ENCODE measurements at places on chromosomes 16 and 17. TPM values are rescaled to one million over a fixed set of nuclear protein-coding genes. Genes with fewer than 3 reads are reported as not detected.

DNA sequence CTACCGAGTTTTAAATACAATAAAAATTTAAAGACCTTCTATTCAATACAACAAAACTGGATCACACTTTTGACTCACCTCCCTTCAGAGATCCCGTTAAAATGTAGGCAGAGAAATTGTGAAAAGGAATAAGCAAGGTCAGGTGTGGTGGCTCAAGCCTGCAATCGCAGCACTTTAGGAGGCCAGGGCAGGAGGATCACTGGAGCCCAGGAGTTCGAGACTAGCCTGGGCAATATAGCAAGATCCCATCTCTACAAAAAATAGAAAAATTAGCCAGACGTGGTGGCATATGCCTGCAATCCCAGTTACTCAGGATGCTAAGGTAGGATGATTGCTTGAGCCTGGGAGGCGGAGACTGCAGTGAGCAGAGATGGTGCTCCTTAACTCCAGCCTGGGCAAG lies 16.7 kb downstream of the CHST5 start:
- H3K36me3 ChIP-seq: no peaks in the 10 kb centered on the region
- H3K4me3 ChIP-seq: no peak overlapping the region
- no peak overlapping the region for H3K27ac ChIP-seq
- no peak for DNase-seq
- H3K27me3 ChIP-seq: peaks cover 4% of the 10 kb centered on the region
- peaks cover 9% of the 10 kb centered on the region for H3K4me1 ChIP-seq

GRCh38 chr17:83035722-83036121 lies 43.7 kb upstream of the METRNL start:
- H3K4me1 ChIP-seq: no peaks in the 10 kb centered on the region
- no peaks in the 10 kb centered on the region for H3K27me3 ChIP-seq
- peaks cover 38% of the 10 kb centered on the region for H3K36me3 ChIP-seq
- no peak overlapping the region for H3K4me3 ChIP-seq

GRCh38 chr16:2001035-2001434 lies 8.6 kb downstream of the ZNF598 start:
- H3K4me3 ChIP-seq: no peak overlapping the region
- no peaks in the 10 kb centered on the region for H3K27me3 ChIP-seq
- no peak for DNase-seq
- H3K27ac ChIP-seq: no peak overlapping the region

DNA sequence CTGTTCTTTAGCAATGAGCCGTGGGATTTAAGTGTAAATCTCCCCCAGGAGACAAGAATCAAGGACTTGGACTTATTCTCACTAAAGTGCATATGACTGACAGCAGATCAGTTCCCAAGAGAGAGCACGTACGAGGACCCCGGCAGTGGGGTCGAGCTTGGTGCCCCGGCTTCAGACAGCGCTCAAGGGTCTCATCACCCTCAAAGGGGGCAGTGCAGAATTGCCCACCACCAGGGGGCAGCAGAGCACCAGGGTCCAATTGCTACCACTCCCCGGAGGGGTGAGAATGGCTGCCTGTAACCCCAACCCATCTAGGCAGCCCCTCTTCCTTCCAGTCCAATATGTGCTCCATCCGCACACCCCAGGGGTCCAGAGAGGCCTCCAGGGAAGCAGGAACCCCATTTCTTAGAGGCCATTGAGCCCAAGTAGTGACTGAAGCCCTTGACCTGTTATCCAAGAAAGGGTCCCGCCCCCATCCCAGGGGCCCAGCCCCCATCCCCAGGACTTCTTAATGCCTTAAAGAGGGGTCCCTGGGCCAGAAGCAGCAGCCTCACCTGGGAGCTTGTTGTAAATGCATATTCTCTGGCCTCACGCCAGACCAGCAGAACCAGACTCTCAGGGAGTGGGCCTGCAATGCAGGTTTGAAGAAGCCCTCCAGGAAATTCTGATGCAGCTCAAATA lies 86.1 kb downstream of the ZDHHC7 start:
- H3K27me3 ChIP-seq: no peaks in the 10 kb centered on the region
- no peaks in the 10 kb centered on the region for H3K36me3 ChIP-seq
- DNase-seq: peak; percentile 74
- no peaks in the 10 kb centered on the region for H3K4me1 ChIP-seq
- H3K4me3 ChIP-seq: no peak overlapping the region

DNA sequence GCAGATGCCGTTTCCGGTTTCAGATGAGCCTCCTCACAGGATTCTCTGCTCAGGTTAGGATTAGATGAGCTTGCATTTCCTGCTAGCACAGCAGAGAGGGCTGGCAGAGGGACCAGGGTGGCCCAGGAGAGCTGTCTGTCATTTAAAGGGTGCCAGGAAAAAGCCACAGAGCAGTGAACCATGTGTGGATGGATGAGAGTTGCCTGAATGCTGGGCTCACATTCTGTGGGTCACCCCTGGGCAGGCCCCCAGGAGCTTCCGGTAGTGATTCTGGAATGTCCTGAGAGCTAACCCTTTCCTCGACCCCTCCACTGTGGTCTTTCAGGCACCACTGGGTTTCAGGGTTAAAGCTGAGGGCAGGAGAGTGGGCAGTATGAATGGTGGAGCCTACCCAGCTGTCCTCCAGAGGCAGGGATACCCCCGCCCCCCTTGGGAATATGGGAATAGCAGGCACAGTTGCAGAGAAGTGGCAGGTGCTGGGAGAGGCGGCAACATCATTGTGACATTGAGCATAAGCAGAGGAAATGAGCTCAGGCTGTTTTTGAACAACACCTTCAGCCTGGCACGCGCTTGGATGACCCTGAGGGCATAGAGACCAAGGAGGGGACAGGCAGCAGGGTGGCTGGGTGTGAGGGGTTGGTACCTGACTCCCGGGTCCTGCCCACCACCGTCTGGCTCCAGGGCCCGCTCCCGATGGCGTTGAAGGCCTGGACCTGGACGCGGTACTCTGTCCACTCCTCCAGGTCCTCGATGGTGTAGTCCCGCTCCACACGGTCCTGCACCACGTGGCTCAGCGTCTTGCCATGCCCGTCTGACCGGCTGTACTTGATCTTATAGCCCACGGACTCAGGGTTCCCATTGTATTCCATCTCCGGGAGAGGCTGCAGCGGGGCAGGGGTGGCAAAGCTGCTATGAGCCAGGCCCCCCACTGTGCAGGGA lies 83.0 kb upstream of the CDC42EP4 start:
- H3K27ac ChIP-seq: no peak overlapping the region
- no peak for DNase-seq
- no peaks in the 10 kb centered on the region for H3K27me3 ChIP-seq
- H3K4me1 ChIP-seq: no peaks in the 10 kb centered on the region
- no peak overlapping the region for H3K4me3 ChIP-seq

GRCh38 chr17:79800325-79801155 lies 3.7 kb upstream of the CBX8 start:
- H3K27ac ChIP-seq: peak overlapping the region; percentile 62
- H3K4me1 ChIP-seq: peaks cover 44% of the 10 kb centered on the region
- H3K27me3 ChIP-seq: peaks cover 60% of the 10 kb centered on the region
- H3K4me3 ChIP-seq: peak overlapping the region; percentile 25
- peaks cover 13% of the 10 kb centered on the region for H3K36me3 ChIP-seq

DNA sequence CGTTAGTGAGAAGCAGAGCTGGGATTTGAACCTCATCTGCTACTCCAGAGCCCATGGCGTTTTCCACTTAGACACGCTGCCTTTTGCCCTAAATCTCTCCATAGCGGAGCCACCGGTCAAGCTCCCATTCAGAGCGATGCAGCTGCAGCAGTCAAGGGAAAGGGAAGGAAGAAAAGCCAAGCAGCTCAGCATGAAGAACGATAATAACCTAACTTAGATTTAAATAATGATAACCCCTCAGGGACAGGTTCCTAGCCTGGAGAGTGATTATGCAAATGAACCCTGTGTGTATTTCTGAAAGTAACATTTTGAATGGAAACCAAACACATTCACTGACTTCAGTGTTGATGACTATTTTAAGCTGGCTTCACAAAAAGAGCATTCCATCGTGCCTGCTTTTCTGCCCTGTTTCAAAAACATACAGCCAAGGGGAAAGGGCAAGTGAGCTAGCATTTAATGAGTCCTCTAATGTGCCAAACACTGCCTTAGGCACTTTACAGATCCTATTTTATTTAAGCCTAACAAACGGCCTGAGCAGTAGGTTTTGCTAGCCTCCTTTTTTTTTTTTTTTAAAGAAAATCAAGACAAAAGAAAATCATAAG lies 798.3 kb downstream of the CDH8 start:
- no peaks in the 10 kb centered on the region for H3K36me3 ChIP-seq
- no peak for DNase-seq
- H3K27me3 ChIP-seq: no peaks in the 10 kb centered on the region
- H3K27ac ChIP-seq: no peak overlapping the region

DNA sequence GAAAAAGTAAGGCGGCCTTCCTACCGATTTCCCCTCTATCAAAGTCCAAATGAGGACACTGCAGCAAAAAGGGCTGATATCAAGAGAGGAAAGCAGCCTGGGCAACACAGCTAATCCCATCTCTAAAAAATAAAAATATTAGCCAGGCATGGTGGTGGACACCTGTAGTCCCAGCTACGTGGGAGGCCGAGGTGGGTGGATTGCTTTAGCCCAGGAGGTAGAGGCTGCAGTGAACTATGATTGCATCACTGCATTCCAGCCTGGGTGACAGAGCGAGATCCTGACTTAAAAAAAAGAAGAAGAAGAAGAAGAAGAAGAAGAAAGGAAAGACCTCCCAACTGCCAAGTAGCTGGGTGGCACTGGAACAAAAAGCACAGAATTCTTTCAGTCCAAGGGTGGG lies 14.4 kb downstream of the CACNB1 start:
- H3K36me3 ChIP-seq: peaks cover 21% of the 10 kb centered on the region
- H3K27me3 ChIP-seq: no peaks in the 10 kb centered on the region
- H3K27ac ChIP-seq: no peak overlapping the region
- DNase-seq: no peak
- H3K4me1 ChIP-seq: no peaks in the 10 kb centered on the region

DNA sequence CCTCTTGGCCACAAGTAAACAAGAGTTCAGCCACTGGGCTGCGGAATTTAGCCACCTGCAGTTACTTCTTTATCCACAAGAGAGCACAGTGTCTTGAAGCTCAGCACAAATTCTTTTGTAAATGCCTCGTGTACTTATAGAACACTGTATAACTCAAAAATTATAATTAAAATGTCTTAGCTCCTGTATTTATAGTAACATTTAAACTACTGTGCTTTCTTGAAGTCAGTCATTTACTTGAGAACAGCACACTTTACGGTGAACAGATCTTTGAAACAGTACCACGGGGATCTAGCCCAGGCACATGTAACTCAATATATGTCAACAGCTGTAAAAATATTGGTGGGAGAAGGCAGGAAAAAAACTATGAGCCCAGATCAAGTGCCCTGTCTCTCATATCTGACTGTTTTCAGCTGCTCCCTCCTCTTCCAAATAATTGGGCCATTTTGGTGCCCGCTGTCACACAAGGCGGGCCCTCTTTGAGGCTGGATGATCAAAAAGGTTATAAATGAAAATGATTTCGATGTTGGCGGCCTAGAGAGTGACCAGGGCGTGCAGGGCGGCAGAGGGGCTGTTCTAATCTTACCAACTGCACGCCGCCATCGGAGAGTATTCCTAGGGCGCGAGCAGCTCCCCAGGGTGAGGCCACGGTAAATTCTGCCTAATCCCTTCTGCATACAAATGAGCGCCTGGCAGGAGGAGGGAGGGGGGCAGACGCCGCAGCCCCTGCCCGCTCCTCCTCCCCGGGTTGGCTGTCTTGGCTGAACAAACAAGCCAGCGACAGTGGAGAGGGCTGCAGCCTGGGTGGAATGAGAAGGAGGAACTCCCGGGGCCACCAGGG lies 183.2 kb downstream of the C16orf78 start:
- no peak overlapping the region for H3K27ac ChIP-seq
- no peaks in the 10 kb centered on the region for H3K4me1 ChIP-seq
- H3K27me3 ChIP-seq: no peaks in the 10 kb centered on the region
- H3K36me3 ChIP-seq: no peaks in the 10 kb centered on the region

GRCh38 chr17:82952019-82952418 lies 112.2 kb upstream of the ZNF750 start:
- H3K27me3 ChIP-seq: no peaks in the 10 kb centered on the region
- no peaks in the 10 kb centered on the region for H3K4me1 ChIP-seq
- DNase-seq: no peak
- peaks cover 74% of the 10 kb centered on the region for H3K36me3 ChIP-seq
- no peak overlapping the region for H3K27ac ChIP-seq

DNA sequence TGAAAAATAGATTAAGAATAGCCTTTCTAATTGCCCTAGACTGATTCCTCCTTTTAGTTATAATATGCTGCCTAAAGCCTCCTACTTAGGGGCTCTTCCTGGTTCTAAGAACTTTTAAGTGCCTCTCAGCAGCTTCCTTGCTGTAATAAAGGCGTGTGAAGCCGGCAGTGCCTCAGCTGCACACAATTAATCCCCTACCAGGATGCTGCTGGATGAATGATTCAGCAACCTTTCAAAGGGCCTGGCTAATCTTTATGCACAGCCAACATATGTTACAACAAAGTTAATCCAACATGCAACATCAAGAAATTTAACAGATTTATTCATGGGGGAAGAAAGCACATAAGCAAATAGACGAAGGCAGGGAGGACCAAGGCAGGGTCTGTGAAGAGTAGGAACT lies 145.2 kb downstream of the PMP22 start:
- no peaks in the 10 kb centered on the region for H3K27me3 ChIP-seq
- H3K27ac ChIP-seq: no peak overlapping the region
- no peaks in the 10 kb centered on the region for H3K4me1 ChIP-seq
- H3K4me3 ChIP-seq: no peak overlapping the region
- DNase-seq: no peak

- no peaks in the 10 kb centered on the region for H3K27me3 ChIP-seq
- DNase-seq: no peak
- H3K27ac ChIP-seq: no peak overlapping the region
- H3K4me1 ChIP-seq: no peaks in the 10 kb centered on the region
- no peaks in the 10 kb centered on the region for H3K36me3 ChIP-seq
Measured at GRCh38 chr16:51166541-51166940, 15.5 kb upstream of the SALL1 start.

DNA sequence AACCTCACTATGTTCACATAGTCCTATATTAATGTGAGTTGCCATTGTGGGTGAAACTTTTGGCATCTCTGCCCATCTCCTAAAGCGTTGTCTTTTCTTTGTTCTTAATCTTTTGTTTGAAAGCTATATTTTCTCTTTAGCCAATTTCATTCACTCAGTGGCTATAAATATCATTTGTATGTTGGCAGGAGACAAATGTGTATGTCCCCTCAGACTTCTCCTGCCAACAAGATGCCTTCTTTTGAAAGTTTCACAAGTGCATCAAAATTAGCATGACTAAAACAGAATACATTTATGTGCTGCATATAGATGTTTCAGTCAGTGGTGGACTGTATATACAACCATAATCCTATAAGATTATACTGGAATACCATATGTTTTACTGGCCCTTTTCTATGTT lies 109.0 kb downstream of the CA10 start:
- H3K27me3 ChIP-seq: no peaks in the 10 kb centered on the region
- no peak for DNase-seq
- no peak overlapping the region for H3K27ac ChIP-seq
- no peak overlapping the region for H3K4me3 ChIP-seq
- no peaks in the 10 kb centered on the region for H3K4me1 ChIP-seq

GRCh38 chr17:60127068-60128064 lies 22.4 kb upstream of the CA4 start:
- H3K4me1 ChIP-seq: no peaks in the 10 kb centered on the region
- no peak overlapping the region for H3K27ac ChIP-seq
- peaks cover 2% of the 10 kb centered on the region for H3K27me3 ChIP-seq
- no peak overlapping the region for H3K4me3 ChIP-seq
- peaks cover 3% of the 10 kb centered on the region for H3K36me3 ChIP-seq

CES1 gene
- total RNA-seq: 2.2 TPM

CLEC18B gene
- total RNA-seq: 0.59 TPM

MYH1 gene
- total RNA-seq: not detected

PDILT gene
- total RNA-seq: not detected

ZNF205 gene
- not detected for total RNA-seq

SLC39A11 gene
- total RNA-seq: 16.8 TPM

KRTAP4-5 gene
- total RNA-seq: not detected

OR4D1 gene
- total RNA-seq: 0.12 TPM

KIF18B gene
- 86.7 TPM for total RNA-seq

CACNA1G gene
- total RNA-seq: not detected

EVPLL gene
- not detected for total RNA-seq

NETO2 gene
- 19.8 TPM for total RNA-seq

CDR2L gene
- total RNA-seq: 0.47 TPM

Measured in activated CD8-positive, alpha-beta memory T cell treated with anti-CD3 and anti-CD28 coated beads, Interleukin-2, amount 10 ng/mL, durations not matched to agents 7 days and 5 days (primary cell).